Activated CD8-positive, alpha-beta memory T cell treated with anti-CD3 and anti-CD28 coated beads, Interleukin-2, amount 50 U/mL, for 48 hours (primary cell): ENCODE measurements at places on chromosomes 1 and 21.
A peak's percentile ranks its signal among the peaks of the same experiment; 100 is the strongest.

- DNase-seq: no peak
Measured at GRCh38 chr1:19410393-19410792, 74.9 kb downstream of the CAPZB start.

DNA sequence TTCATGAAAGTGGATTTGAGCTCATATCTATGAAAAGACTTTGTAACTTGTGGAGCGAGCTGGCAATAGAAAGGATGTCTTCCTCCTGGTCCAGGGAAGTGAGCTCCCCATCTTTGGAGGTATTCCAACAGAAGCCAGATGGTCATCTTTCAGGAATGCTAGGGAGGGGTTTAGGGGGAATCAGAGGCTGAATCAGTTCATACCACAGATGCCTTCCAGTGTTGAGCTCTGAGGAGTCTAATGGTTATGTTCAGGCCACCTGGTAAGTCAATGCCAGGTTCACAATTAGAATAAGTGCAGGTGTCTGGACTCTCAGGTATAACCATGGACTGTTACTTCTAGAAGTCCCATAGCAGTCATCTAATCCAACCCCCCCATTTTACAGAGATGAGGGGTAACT, 119.1 kb downstream of the ACTL8 start:
- DNase-seq: no peak

DNA sequence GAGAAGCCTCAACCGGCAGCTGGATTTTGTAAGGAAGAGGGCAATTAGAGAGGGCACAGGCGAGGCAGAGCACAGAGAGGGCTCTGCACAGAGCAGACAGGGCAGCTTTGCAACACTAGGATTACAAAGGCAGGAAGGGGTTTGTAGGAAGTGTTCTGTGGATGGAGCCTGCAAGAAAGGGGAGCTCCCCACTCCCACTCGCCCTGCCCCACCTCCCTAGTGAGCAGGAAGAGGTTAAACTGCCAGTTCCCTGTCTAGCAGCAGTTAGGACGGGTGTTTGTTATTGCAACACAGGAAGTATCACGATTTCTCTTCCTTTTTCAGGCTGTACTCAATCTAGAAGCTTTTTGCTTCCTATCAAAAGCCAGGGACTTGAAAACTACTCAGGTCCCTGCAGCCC, 63.3 kb upstream of the LRRC8D start:
- no peak for DNase-seq

DNA sequence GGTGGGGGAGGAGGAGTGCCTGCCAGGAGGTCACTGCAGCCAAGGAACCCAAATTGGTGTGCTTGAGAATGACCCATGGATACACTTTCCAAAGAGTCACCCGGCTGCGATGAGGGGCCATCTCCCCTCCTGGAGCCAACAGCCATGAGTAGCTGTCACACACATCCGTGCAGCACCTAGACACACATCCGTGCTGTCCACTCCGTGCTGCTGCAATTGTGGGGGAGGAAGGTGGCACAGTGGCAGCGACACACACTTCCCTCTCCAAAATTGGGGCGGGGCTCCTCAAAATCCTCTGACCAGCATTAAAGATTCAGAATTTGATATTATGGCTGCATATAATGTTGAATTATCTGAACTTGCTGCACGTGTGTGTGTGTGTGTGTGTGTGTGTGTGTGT, 15.8 kb downstream of the TP73 start:
- no peak for DNase-seq

GRCh38 chr1:198880397-198880796, 241.6 kb downstream of the PTPRC start:
- DNase-seq: no peak

DNA sequence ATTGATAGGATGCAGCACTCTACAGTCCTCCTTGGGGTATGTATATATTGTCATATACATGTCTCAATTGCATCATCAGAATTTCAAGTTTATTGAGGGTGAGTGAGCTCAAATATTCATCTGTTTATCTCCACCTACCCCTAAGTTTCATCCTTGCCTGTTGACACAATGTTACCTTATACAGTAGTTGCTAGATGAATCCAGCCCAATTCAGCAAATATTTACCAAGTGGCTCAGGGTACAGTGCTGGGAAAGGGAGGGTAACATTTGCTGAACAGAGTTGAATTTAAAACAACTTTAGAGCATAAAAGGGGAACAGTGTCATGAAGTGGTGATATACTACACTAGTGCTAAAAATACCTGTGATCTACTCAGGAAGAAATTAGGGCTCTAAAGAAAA, 14.4 kb downstream of the ELAVL4 start:
- no peak for DNase-seq

DNA sequence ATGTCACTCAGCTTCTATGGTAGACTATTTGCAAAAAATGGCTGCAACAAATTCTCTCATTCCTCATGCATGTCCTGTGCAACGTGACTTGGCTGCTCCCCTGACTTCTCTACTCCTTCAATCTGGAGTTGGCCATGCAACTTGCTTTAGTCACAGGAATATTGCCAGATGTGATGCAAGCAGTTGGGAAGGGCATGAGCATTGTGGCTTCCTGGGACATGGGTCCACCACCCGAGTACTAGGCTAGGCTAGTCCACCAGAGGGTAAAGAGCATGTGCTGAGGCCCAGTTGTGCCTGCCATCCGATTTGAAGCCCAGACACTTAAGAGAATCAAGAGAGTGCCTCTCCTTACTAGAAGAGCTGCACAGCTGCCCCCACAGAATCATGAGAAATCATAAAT, 89.6 kb downstream of the DSCAM start:
- no peak for DNase-seq

DNA sequence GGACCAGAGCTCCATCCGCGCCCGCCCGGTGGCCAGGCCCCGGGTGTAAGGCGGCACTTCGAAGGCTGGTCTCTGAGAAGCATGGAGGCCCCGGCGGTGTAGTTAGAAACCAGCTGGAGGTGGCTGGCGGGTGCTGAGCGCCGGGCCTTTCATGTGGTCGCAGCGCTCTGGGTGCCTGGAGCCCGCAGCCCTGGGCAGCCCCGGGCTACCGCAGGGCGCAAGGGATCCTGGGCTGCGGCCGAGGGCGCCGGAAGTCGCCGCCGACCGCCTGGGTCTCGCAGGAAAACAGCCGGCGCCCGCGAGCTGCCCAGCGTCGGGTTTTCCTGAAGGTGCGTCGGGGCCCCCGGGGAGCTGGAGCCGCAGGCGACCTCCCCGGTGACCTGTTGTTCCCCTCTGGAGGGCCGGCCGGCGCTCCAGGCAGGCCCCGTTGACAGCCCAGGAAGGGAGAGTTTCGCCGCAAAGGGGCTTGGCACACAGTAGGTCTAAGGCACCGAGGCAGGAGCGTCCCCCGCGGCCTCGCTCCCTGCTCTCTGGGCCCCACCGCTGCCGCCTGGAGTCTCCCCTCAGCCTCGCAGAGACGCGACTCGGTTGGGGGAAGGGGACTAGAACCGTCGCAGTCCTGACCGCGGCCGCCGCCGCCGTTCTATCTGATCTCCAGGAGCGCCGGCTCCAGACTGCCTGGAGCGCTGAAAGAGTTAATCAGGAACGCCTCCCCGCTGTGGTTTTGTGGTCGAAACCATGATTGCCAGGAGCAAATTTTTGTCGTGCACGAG, 2.7 kb downstream of the GRHL3 start:
- peak; percentile 83 for DNase-seq

GRCh38 chr21:15753741-15754140, 24.0 kb downstream of the USP25 start:
- DNase-seq: no peak

GRCh38 chr21:31364253-31364945, 20.3 kb upstream of the TIAM1 start:
- no peak for DNase-seq

- no peak for DNase-seq
Measured at GRCh38 chr1:91166106-91166712, 144.4 kb upstream of the ZNF644 start.

- no peak for DNase-seq
Measured at GRCh38 chr1:179921472-179921871, 33.1 kb upstream of the CEP350 start.

DNA sequence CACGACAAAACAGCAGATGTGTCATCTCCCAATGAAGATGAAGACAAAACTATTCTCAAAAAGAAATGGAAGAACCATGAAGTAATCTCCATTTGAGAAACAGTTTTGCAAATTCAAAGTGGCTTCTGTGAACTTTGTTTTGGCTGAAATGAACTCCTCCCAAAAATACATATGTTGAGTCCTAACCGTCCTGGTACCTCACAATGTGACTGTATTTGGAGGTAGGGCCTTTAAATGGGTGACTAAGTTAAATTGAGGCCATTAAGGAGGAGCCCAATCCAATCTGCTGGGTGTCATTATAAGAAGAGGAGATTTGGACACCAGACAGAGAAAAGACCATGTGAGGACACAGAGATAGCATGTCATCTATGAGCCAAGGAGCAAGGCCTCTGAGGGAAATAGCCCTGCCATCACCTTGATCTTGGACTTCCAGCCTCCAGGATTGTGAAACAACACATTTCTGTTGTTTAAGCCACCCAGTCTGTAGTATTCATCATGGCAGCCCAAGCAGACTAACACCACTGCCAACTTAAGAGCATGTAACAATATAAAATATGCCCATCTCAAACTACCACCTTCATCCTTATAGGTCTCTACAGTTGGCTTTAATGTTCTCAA, 38.3 kb upstream of the KCNE1 start:
- no peak for DNase-seq

GRCh38 chr1:99598738-99599411, 47.0 kb upstream of the PALMD start:
- DNase-seq: no peak

- no peak for DNase-seq
Measured at GRCh38 chr1:160614410-160614809, 32.4 kb downstream of the SLAMF1 start.

GRCh38 chr1:160168609-160169369, 17.4 kb downstream of the ATP1A4 start:
- DNase-seq: no peak

- DNase-seq: no peak
Measured at GRCh38 chr1:162952956-162953355, 92.0 kb upstream of the CCDC190 start.

GRCh38 chr1:11308699-11309224, 35.8 kb downstream of the UBIAD1 start:
- no peak for DNase-seq

DNA sequence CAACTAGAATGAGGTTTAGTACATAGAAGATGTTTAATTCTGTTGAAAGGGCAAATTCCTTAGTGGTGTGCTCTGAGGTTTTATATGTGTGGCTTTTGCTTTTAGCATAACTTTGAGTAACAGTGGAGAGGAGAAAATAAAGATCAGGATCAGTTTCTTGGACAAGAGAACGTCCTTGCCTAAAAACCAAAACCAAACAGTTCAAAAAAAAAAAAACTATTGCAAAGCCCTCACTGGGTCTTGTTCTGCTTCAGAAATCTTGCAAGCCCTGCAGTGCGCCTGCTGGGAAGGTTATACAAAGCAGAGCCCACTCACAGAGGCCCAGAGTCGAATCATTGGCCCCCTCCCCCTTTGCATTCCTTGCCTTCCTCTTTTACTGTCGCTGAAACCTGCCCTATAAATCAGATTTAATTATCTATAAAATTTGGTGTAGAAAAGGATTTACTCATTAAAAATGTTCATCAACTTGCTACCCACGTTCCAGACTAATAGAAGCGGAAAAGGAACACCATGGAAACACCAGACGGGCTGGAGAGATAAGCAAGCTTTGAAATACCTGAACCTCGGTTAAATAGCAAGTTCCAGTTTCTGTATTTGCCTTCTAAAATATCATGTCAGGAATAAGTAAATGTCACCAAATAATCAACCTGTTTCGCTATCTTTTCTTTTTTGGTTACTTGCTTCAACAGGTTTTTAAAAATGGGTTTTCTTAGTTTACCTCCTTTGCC, 201.6 kb upstream of the PTBP2 start:
- no peak for DNase-seq

DNA sequence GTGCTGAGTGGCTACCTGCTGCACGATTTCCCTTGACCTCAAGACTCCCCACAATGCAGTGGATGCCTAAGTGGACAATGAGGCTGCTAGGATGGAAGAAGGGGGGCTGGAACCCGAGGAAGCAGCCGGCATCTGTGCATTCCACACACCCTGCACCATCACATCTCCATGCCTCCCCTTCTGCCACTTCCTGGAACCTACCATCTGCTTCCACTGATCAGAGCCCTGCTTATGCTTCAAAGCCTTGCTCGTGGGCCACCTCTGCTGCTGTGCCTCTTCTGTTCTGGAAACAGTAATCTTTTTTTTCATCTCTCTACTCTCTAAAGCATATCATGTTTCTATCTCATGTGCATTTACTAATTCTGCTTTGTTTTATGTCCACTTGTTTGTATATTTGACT, 66.2 kb upstream of the WDR26 start:
- DNase-seq: no peak

- DNase-seq: no peak
Measured at GRCh38 chr1:154706851-154707250, 98.9 kb upstream of the ADAR start.

- DNase-seq: no peak
Measured at GRCh38 chr1:32465578-32465933, 684 bp downstream of the ZBTB8B start.

DNA sequence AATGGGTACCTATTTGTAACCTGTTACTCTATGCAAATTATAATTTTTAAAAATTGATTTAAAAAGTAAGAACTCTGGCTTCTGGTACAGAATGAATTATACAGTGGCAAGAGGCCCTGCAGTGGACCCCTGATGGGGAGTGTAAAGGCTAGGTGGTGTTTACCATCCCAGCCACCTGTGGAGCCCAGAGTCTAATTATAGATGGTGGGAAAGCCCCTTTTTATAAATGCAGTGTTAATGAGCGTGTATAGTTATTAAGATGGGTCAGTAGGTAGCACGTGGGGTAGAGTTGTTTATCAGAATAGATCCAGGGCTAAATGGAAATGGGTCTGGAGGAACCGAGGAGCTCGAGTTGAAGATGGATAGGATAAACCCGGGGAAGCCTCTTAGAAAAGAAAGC, 13.9 kb upstream of the PRELP start:
- no peak for DNase-seq

- DNase-seq: no peak
Measured at GRCh38 chr1:150110116-150110515, 39.6 kb upstream of the PLEKHO1 start.

DNA sequence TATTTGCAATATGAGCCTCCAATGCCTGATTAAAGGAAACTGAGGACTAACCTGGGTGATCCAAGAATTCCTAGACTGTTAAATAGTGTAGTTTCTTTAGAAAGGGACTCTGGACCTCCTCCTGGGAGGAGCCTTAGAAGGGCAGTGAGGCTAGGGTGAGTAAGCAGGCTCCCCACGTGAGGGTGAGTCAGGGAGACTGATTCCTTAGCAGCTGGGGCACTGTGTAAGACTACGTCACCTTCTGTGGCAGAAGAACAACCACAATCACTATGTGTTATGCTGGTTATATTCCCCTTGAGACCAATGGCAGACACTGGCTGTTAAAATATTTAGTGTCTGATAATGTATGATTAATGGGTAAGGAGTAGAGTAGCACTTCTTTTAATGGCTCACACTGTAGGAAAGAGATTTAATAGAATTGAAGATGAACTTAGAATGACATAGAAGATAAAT, 53.3 kb upstream of the SYT14 start:
- DNase-seq: peak; percentile 64

DNA sequence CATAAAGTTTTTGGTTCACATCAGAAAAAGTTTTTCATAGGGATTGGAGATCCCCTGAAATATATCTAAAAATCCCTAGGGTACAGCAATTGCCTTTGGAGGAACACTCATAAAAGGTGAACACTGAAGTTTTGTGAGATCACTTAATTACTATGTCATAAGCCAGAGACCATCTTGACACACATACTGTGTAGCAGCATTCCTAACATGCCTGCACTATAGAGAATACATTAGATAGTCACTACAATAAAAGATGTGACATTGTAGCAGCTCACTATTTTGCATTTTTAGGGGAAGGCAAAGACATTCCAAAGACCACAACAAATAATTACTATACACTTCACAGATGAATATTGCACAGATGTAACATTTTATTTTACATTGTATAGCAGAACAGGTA, 779.9 kb downstream of the KCNT2 start:
- no peak for DNase-seq
